ENCODE measurements at places on chromosomes 12 and 14. TPM values are rescaled to one million over a fixed set of nuclear protein-coding genes. Genes with fewer than 3 reads are reported as not detected.
A peak's percentile ranks its signal among the peaks of the same experiment; 100 is the strongest.

GRCh38 chr14:35420036-35420811, 15.7 kb upstream of the NFKBIA start:
- H3K36me3 ChIP-seq: no peaks in the 10 kb centered on the region
- no peak overlapping the region for H3K27ac ChIP-seq
- no peak overlapping the region for H3K4me3 ChIP-seq
- no peaks in the 10 kb centered on the region for H3K4me1 ChIP-seq

KLHL33 gene
- 0.31 TPM for total RNA-seq

DNA sequence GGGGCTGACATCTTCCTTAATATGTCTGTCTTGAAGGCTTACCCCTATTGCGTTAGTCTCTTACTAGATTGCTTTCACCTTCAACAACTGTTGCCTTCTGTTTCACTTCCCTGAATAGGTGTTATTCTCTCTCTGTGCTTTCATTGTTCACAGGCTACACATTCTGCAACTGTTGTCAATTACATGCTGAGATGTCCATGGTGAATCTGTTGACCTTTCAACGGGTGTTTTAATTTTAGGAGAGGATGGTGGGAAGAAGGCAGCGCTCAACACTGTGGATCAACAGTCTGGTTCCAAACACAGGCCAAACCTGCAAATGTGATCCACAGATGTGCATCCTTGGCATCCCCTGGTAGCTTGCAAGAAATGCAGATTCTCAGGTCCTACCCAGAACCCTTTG, 101.9 kb downstream of the DACT1 start:
- H3K27me3 ChIP-seq: no peaks in the 10 kb centered on the region
- no peak overlapping the region for H3K4me3 ChIP-seq
- H3K27ac ChIP-seq: no peak overlapping the region
- no peaks in the 10 kb centered on the region for H3K4me1 ChIP-seq
- DNase-seq: no peak

DNA sequence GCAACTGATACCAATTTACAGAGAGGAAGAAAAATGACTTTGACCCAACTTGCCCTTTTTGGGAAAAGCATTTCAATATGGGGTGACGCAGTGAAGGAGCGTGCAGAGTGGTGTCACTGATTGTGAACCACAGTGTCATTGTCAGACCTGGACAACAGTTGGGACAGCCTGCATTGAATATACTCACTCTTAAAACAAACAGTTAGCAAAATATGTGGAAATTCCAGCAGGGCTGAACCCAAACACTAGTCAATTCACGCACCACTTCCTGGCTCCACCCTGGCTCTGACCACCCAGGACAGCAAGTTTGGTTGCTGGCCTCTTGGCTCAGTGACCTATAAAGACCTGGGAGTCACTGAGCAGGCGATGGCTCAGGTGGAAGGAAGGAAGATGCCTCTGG, 61.3 kb downstream of the NOS1 start:
- no peak overlapping the region for H3K4me3 ChIP-seq
- H3K4me1 ChIP-seq: no peaks in the 10 kb centered on the region
- H3K36me3 ChIP-seq: no peaks in the 10 kb centered on the region
- no peak overlapping the region for H3K27ac ChIP-seq

DNA sequence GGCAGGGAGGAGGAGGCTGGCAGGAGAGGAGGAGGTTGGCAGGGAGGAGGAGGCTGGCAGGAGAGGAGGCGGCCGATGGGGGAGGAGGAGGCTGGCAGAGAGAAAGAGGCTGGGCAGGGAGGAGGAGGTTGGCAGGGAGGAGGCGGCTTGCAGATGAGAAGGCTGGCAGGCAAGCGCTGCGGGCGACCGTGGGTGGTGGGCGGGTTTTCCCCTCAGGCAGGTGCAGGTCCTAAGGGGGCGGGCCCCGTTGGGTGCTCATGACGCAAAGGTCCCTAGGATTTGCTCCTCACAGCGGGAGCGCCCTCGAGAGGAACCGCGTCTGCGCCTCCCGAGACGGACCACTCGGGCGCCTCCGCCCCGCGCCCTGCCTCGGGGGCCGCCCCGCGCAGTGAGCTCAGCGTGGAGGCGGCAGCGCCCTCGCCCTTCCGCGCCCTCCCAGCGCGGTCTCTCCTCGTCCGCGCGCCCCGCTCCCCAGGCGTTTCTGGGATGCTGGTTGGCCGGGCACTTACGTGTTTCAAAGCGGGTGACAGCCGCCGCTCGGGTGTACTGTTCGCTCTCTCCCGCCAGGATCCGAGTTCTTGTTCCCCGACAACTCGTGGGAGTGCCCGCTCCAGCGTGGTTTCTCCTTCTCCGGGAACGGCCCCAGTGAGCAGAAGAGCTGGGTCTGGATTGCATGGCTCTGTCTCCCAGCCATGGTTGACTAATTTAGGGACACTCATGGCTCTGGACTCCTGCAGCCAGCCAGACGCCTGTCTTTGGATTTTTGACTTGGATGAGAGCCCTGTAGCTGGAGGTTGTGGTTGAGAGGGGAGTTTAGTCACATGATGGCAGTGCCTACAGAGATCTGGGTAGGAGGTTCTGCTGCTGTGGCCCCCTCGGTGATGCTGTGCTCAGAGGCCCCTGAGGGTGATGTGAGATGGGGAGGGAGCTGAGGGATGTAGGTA, 64.1 kb upstream of the PPP4R3A start:
- H3K27me3 ChIP-seq: no peaks in the 10 kb centered on the region
- no peaks in the 10 kb centered on the region for H3K36me3 ChIP-seq
- peak; percentile 10 for DNase-seq
- peak overlapping the region; percentile 40 for H3K4me3 ChIP-seq
- H3K27ac ChIP-seq: no peak overlapping the region
- H3K4me1 ChIP-seq: peaks cover 6% of the 10 kb centered on the region

GRCh38 chr12:5432011-5432400, at the start of gene NTF3:
Gene NTF3 (plus strand): TSS chr12:5432108. CDS start chr12:5432325, 217 bp downstream.
- no peaks in the 10 kb centered on the region for H3K4me1 ChIP-seq
- H3K27ac ChIP-seq: no peak within 1 kb of the TSS
- H3K27me3 ChIP-seq: peaks cover 61% of the 10 kb centered on the region
- peak within 1 kb of the TSS; percentile 18 for H3K4me3 ChIP-seq
- no peaks in the 10 kb centered on the region for H3K36me3 ChIP-seq

- no peaks in the 10 kb centered on the region for H3K4me1 ChIP-seq
- H3K27ac ChIP-seq: no peak overlapping the region
- no peak for DNase-seq
- no peaks in the 10 kb centered on the region for H3K36me3 ChIP-seq
- H3K27me3 ChIP-seq: peaks cover 28% of the 10 kb centered on the region
These were observed 3.6 kb upstream of the FGF6 start for GRCh38 chr12:4448943-4449850.

DNA sequence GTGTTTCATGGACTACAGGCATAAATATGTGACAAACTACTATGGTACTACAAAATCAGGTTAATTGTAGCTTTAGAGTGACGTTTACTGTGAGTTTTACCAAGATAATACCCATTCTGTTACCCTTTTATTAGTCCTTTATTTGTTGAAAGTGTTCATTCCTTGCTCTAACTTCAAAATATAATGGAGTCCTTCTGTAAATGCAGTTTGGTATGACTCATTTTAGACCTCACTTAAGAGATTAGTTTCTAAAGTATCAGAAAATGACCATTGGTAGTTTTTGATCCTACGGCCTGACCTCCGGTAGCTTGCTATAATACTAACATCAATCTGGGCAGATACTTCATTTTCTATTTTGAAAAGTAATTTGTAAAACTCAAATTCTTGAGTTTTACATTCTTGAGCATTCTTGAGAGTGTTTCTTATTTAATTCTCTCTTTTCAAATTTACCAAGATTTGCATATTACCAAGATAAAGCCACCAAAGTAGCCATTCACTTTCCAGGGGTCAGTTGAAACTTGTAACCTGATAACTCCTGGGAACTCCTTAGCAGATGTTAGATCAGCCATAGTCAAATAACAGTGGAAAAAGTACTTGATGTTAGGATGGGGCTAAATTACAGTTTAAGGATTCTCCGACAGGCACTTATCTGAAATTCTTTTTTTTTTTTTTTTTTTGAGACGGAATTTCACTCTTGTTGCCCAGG, 4.2 kb downstream of the HSPA2 start:
- H3K36me3 ChIP-seq: no peaks in the 10 kb centered on the region
- peaks cover 19% of the 10 kb centered on the region for H3K27me3 ChIP-seq
- H3K4me3 ChIP-seq: no peak overlapping the region
- H3K27ac ChIP-seq: no peak overlapping the region

DNA sequence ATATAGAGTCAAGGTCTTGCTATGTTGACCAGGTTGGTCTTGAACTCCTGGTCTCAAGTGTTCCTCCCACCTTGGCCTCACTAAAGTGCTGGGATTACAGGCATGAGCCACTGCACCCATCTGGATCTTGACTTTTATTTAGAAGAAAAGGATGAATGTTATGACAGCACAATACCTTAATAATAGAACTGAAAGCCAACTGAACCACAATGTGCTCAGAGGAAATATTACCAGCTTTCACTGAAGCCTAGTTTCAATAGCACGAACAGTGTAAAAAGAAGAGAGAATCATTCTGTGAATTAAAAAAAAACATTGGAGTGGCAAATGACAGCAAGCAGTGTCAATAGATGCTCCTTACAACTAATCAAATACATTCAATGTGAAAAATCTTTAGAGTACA, 239.2 kb upstream of the RMST start:
- no peak for DNase-seq
- no peaks in the 10 kb centered on the region for H3K4me1 ChIP-seq
- no peaks in the 10 kb centered on the region for H3K27me3 ChIP-seq
- no peaks in the 10 kb centered on the region for H3K36me3 ChIP-seq
- no peak overlapping the region for H3K27ac ChIP-seq

- no peaks in the 10 kb centered on the region for H3K36me3 ChIP-seq
- DNase-seq: no peak
- H3K4me3 ChIP-seq: no peak overlapping the region
- H3K4me1 ChIP-seq: no peaks in the 10 kb centered on the region
- H3K27ac ChIP-seq: no peak overlapping the region
These were observed 222.6 kb downstream of the MON2 start for GRCh38 chr12:62689042-62689839.

DNA sequence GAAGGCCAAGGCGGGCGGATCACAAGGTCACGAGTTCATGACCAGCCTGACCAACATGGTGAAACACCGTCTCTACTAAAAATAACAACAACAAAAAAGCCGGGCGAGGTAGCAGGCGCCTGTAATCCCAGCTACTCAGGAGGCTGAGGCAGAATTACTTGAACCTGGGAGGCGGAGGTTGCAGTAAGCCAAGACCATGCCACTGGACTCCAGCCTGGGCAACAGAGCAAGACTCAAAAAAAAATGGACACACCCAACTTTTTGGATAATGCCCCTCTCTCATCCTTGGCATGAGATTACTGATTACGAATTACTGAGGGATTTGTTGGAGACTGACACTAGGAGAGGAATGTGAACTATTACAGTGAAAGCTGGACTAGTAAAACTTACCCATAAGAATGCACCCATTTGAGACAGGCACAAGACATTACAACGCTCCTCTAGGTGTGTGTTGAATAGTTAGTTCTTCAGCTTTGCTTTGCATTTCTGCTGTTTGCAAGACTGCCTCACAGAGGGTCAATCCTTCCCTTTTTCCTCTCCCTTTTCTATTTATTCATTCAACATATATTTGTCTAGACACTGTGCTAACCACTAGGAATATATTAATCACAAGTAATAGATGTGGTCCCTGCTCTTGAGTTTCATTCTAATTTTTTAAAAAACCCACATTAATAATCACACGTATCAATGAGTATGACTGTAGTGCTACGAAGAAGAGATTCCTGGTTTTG, 46.0 kb upstream of the OR5AU1 start:
- H3K4me3 ChIP-seq: no peak overlapping the region
- H3K27me3 ChIP-seq: no peaks in the 10 kb centered on the region
- H3K27ac ChIP-seq: no peak overlapping the region
- H3K36me3 ChIP-seq: peaks cover 36% of the 10 kb centered on the region
- DNase-seq: no peak
- peaks cover 16% of the 10 kb centered on the region for H3K4me1 ChIP-seq

DNA sequence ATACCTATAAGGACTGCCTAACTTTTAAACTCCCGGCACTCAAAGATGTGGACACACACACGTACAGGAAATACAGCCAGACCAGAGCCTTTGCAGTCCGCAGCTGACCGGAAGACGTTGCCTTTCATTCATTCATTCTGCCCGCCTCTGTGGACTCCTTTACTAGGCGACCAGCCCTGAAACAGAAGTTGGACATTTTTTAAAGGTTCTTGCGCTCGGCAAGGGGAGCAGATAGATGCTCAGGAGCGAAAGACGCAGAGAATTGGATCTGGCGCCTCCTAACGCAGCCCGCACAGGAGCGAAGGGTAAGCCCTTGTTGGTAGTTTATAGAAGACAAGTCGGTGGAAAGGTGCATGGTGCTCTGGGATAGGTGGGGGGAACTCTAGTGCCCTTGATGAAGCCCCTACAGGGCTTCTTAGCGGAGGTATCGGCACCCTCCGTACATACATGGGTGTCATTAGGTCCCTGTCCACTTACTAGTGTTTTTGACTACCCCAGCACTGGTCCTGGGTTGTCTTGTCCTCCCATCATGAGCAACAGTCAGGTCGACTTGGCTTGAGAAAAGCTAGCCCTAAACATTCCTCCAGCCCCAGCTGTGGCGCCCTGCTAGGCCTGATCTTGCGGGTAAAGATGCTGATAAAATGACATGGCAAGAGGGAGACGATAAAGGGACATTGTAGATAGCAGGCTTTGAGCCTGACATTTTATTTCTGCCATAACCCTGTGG, at the start of gene KDM2B:
KDM2B (minus strand) TSS at position 65 of the 727 bp plus-strand sequence. CDS start 112 bp downstream, outside the sequence.
- peak within 1 kb of the TSS; percentile 86 for H3K27ac ChIP-seq
- peaks cover 26% of the 10 kb centered on the region for H3K4me1 ChIP-seq
- H3K4me3 ChIP-seq: peak within 1 kb of the TSS; percentile 61
- DNase-seq: no peak

- no peak overlapping the region for H3K4me3 ChIP-seq
- no peaks in the 10 kb centered on the region for H3K4me1 ChIP-seq
- no peak overlapping the region for H3K27ac ChIP-seq
- no peak for DNase-seq
These were observed 86.8 kb downstream of the NUAK1 start for GRCh38 chr12:106051853-106052531.

- H3K4me1 ChIP-seq: no peaks in the 10 kb centered on the region
- no peaks in the 10 kb centered on the region for H3K36me3 ChIP-seq
- H3K27me3 ChIP-seq: no peaks in the 10 kb centered on the region
- H3K27ac ChIP-seq: no peak overlapping the region
- no peak overlapping the region for H3K4me3 ChIP-seq
- no peak for DNase-seq
These were observed 938.0 kb upstream of the FLRT2 start for GRCh38 chr14:84591827-84592445.

DNA sequence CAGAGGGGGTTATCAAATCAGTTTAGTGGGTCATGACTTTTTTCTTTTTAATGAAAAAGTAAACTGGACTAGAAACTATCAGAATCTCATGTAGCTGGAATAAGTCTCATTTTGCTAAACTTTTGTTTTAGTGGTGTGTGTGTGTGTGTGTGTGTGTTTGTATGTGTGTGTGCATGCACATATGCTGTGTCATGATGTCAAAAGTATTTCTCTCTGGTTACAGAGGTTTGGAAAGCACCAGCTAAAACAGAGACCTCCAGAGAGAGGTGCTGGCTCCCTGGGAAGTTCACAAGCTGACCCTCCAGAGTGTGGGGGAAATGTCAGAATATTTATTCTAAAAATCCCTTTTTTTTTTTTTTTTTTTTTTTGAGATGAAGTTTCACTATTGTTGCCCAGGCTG, 114.7 kb downstream of the LGMN start:
- H3K36me3 ChIP-seq: peaks cover 2% of the 10 kb centered on the region
- H3K27ac ChIP-seq: peak overlapping the region; percentile 82
- no peak overlapping the region for H3K4me3 ChIP-seq
- H3K27me3 ChIP-seq: no peaks in the 10 kb centered on the region
- peaks cover 42% of the 10 kb centered on the region for H3K4me1 ChIP-seq

CD4 gene
- 64.5 TPM for total RNA-seq

NUAK1 gene
- total RNA-seq: 11.0 TPM

TAS2R20 gene
- 1.7 TPM for total RNA-seq
